ENCODE measurements at places on chromosomes 16 and 17. TPM values are rescaled to one million over a fixed set of nuclear protein-coding genes. Genes with fewer than 3 reads are reported as not detected.

Gene TENT4B
- total RNA-seq: 15.5 TPM

Gene CRYM
- 4.4 TPM for total RNA-seq

Gene BRD7
- 39.0 TPM for total RNA-seq

Gene CYBA
- total RNA-seq: 211 TPM

Gene TEX14
- total RNA-seq: 0.11 TPM

Gene C1QTNF1
- total RNA-seq: 21.0 TPM

Gene CBFA2T3
- total RNA-seq: not detected
